Myocyte (in vitro differentiated cells): ENCODE measurements at places on chromosomes 3 and 15.

DNA sequence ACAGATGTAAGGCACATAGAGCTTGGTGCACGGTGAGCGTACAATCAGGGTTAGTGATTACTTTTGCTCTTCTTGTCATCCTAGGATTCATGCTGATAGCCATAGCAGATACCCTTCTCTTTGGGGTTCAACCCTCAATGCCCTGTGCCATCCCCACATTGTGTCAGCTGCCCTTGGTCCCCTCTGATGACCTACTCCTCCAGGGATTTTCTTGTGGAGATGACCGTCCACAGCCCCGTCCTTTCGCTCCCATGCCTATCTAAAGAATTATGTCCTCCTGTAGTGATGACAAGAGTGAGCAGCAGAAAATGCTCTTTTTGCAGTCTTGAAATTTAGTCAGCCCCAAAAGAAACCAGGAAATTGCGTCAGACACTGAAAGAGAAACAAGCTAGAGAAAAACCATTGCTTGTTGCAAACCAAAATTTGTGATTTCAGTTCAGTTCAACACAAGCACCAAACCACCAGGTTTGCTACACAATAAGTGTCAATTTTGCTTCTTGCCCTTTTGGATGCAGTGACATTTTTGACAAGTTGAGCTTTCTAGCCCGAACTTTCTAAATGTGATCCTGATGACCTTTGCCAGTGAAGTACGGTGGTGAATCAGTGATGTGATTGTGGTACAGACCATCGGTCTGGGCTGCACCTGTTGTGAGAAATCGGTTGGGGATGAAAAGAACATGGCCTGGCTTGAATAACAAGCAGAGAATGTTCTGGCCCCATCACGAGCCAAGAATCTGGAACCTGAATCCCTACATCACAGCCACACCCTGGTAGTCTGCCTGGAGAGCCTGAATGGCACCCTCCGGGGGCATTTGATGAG lies 41.3 kb downstream of the CMTM7 start:
- peak; percentile 88 for DNase-seq

DNA sequence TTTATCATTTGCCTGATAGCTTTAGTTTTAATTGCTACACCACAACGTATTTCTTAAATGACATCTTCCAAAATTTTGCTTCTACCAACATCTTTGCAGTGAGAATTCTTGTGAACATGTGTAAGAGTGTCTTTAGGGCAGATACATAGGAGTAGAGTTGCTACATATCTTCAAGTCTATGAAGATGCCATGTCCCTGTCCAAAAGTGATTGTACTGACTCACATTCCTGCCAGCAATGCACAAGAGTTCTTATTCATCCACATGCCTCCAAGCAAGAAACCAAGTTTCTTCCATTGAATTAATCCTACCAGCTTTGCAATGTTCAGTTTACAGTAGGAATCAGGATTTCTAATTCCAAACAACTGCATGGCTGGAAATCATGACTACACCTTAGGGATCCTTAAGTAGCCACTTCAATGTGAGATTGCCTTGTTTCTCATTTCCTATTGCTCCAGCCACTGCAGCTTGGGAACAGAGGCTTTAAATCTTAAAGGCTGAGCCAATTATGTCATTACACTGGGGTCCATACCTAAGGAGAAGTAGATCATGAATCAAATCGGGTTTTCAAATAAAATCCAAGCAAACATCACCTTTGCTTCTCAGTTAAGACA lies 44.5 kb downstream of the BCL2L10 start:
- no peak for DNase-seq

- no peak for DNase-seq
These were observed 211.7 kb upstream of the ZPLD1 start for GRCh38 chr3:102223132-102223531.

- DNase-seq = peak; percentile 49
These were observed 30.7 kb upstream of the CHD2 start for GRCh38 chr15:92869263-92869940.

GRCh38 chr15:78210349-78210717 lies 24.0 kb downstream of the ACSBG1 start:
- DNase-seq = no peak

DNA sequence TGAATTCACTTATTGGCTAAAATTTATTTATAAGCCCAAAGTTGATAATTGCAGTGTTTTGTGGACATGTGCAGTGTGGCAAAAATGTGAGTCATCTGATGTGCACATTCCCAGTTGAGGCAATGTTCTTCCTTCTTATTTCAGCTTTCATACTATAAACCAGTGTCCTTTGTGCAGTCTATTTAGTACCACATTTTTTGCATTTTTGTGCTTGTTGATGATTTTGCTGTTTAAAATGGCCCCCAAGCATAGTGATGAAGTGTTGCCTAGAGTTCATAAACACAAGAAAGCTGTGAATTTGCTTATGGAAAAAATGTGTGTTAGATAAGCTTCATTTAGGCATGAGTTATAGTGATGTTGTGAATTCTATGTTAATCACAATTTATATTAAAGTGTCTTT lies 19.4 kb upstream of the IL20RB start:
- DNase-seq = no peak

DNA sequence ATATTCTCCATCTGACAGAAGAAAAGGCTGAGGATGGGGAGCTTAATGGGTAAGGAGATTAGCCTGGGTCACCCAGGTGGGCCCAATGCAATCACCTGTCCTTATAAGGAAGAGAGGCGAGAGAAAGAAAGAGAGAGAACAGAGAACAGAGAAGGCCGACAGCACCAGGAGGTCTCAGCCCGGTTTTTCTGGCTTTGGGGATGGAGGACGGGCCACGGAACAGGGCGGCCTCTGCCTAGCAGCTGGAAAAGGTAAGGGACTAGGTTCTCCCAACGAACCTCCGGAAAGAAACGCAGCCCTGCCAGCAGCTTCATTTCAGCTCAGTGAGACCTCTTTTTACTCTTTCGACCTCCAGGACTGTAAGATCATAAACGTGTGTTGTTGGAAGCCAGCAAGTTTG lies 196.0 kb upstream of the LYSMD4 start:
- no peak for DNase-seq
